ENCODE measurements at places on chromosomes 7 and 10.
A peak's percentile ranks its signal among the peaks of the same experiment; 100 is the strongest.

DNA sequence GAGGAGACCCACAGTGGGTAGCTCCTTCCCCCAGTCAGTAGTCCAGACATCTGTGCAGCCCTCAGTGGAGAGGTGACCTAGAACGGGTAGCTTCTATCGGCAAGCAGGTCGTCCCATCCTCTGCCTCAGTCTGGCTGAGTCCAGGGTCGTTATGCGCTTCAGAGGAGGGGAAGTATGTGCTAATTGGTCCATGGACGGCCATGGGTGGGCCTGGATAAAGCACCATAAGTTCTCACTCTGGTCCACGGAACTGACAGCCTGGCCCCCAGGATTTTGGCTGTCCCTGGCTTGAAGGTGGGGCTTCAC is 78.6 kb downstream of the HDAC9 start:
- DNase-seq, result no peak

DNA sequence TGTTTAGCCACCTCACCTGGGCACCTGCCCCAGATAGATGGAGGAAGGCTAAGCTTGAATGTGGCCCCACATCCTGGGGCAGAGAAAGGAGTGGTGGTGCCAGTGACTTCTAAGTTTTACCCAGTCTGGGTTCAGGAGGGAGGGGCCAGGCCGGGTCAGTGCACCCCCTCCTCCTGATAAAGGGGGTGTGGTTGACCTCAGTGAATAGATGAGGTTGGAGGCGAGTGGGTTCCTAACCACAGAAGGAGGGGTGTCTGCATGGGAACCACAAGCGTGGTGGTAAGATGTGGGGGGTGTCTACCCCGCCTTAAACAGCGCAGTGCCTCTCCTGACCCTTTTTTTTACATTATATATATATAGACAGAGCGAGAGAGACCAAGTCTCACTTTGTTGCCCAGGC is 105.3 kb upstream of the KCTD7 start:
- DNase-seq, result no peak

DNA sequence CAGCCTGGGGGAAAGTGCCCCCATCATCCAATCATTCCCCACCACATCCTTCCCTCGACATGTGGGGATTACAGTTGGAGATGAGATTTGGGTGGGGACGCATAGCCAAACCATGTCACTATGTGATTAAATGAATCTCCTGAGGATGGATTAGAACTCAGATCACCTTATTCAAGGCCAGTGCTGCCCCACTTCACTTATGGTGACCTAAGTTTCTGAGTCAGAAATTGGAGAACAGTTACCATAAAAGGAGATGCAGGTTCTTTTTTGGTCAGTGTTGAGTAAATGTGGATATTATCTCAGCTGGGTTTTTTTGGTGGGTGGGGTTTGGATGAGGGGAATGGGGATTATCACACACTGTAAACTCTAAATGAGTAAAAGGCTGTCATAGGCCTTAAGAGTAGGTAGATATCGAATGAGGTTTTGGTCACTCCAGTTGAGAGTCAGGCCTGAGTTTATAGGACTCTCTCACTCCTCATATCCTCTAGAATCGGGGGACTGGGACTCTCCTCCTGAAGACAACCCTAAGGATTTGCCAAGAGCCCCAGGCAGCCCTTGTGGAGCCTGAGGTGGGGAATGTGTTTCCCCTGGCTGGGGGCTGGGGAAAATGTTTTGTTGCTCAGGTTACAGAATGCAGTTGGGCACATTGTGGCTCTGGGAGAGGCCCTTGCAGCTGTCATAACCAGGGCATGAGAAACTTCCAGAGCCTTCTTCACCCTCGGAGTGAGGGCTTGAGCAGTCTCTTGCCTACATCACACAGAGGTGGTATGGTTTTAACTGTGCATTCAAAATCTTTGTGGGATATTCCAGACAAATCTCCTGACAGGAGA is 213.0 kb downstream of the BAMBI start:
- peak; percentile 16 for DNase-seq

- no peak for DNase-seq
These were observed 16.2 kb upstream of the IGFBP3 start for GRCh38 chr7:45937301-45937700.

- no peak for DNase-seq
These were observed 214.1 kb downstream of the TFEC start for GRCh38 chr7:115816318-115816974.

GRCh38 chr10:43044961-43045621 is 31.8 kb upstream of the RET start:
- DNase-seq, result no peak

DNA sequence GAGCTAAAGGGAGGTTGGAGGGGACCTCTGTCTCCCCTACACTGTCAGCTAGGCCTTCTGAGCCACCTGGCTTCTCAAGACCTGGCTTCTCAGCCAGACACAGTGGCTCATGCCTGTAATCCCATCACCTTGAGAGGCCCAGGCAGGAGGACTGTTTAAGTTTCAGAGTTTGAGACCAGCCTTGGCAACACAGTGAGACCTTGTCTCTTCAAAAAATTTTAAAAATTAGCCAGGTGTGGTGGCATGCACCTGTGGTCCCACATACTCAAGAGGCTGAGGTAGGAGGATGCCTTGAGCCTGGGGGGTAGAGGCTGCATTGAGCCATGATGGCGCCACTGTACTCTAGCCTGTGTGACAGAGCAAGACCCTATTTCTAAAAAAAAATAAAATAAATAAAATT is 33.1 kb downstream of the PIP4K2A start:
- no peak for DNase-seq

GRCh38 chr7:36673703-36674102 is 50.6 kb downstream of the AOAH start:
- DNase-seq, result no peak

DNA sequence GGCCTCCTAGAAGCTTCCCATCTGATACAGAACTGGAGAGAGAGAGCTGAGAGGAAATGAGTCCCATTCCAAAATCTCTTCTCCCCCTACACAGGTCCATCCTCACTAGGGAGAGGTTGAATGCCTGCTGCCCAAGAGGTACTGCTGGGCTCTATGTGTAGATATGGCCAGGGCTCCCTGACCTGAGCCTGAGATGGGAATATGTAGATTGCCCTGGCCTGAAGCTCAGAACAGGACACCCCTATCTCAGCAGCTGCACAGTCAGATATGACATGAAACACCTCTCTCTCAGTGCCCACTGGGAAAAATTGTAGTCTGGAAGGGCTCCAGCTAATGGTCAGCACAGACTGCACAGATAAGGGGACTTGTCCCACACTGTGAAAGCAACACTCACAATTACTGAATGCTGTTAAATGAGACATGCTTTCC is 3.1 kb upstream of the IFIT1B start:
- DNase-seq, result no peak

DNA sequence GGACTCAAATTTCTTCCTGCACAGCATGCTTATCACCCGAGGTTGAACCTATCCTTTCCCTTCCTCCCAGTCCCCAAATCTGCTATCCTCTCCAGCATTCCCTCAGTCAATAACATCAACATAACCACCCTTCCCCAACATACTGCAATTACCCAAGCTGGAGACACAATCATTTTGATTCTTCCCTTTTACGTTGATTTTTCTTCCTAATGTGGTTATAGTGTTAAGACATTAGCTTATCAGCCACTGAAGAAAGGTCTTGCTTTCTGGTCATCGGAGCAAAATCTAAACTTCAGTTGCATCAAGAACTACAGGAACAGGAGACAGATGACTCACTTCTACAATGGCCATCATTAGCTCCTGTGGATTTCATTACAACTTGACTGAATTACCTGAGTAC is 3.5 kb upstream of the HBP1 start:
- no peak for DNase-seq

- DNase-seq, result no peak
These were observed 81.6 kb downstream of the UNCX start for GRCh38 chr7:1314021-1314907.

DNA sequence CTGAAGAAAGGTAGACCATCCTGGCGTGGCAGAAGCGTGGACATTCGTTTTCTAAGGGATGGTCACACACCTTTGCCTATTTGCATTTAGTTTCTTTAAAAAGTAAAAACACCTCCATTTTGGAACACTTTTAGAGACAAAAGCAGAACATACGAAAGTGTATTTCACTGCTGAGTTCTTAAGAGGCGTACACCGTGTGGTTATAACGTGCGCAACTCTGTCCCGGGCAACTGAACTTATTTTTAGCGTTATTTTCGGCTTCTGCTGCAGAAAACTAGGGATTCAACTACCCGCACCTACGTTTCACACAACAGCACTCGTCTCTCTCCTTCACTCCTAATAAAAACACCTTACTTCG is 557 bp upstream of the LSM8 start:
- DNase-seq, result no peak

DNA sequence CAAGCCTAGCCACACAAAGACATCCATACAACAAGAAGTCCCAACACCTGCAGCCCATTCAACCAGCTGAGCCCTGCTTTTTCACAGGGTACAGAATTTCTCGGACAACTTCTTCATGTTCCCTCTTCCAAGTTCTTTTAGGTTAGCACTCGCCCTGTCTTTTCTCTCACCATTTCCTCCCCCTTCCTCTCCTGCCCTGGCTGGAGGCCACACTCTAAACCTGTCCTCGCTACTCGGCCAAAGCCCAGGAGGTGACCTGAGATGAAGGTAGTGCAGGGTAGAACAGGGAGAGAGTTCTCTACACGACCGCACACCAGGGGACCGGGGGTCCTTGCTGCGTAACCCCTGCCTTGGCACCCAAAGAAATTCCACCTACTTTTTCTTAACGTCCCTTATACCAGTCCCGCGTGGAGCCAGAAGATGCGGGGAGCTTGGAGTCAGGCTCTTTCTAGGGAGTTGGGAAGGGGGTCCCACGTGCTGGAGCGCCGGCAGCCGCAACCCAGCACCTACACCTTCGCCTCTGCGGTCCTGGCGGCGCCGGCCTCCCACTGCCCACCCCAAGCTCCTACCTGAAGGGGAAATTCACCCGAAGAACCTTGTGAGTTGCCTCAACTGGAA is 16.0 kb upstream of the DLX6 start:
- DNase-seq, result no peak

GRCh38 chr10:62333135-62333889 is 40.9 kb upstream of the ZNF365 start:
- DNase-seq, result no peak

- no peak for DNase-seq
These were observed 563.4 kb downstream of the ACTR3B start for GRCh38 chr7:153322991-153323390.

All from astrocyte (in vitro differentiated cells and primary cell).